Hepatocyte (in vitro differentiated cells): ENCODE measurements at places on chromosomes 6 and 20. TPM values are rescaled to one million over a fixed set of nuclear protein-coding genes. Genes with fewer than 3 reads are reported as not detected.

GRCh38 chr20:40582531-40582930 is 106.5 kb downstream of the MAFB start:
- no peaks in the 10 kb centered on the region for H3K4me1 ChIP-seq
- DNase-seq = peak; percentile 45
- no peaks in the 10 kb centered on the region for H3K36me3 ChIP-seq
- H3K4me3 ChIP-seq = no peak overlapping the region

GSTA1 gene
- total RNA-seq = 1,177 and 1,195 TPM in 2 replicates

TREM2 gene
- total RNA-seq = 2.5 and 2.8 TPM in 2 replicates

DNA sequence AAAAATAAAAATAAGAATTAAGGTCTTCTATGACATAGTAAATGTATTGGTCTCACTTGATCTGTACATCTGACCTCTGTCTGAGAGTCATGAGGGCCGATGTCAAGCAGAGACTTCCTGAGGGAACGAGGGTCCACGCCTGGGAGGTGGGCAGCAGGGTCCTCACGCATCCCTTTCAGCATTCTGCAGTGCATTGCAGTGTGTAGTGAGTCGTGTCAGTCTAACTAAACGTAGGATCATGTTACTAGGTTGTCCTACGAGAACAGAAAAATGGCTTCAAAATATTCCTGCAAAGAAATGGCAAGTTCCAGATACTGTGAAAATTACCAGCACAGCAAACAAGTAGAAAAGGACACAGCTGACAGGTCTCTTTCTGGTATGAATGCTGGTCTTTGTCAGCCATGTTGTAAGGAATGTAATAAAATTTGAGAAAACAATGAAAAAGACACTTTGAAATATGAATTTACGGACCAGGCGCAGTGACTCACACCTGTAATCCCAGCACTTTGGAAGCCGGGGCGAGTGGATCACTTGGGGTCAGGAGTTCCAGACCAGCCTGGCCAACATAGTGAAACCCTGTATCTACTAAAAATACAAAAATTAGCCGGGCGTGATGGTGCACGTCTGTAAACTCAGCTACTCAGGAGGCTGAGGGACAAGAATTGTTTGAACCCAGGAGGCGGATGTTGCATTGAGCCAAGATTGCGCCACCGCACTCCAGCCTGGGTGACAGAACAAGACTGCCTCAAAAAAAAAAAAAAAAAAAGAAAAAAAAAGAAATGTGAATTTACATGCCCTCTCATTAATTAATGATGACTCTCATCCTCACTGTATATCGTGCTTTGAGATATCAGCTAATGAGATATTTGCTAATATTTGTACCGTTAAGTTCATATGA is 2.4 kb upstream of the AHCY start:
- no peak overlapping the region for H3K27ac ChIP-seq
- peaks cover 22% of the 10 kb centered on the region for H3K4me1 ChIP-seq
- no peak for DNase-seq

GRCh38 chr20:41494451-41494850 is 123.7 kb downstream of the CHD6 start:
- no peak overlapping the region for H3K4me3 ChIP-seq
- DNase-seq = no peak
- H3K27me3 ChIP-seq = no peaks in the 10 kb centered on the region
- no peak overlapping the region for H3K27ac ChIP-seq
- peaks cover 17% of the 10 kb centered on the region for H3K4me1 ChIP-seq

DYNLT2 gene
- 2.9 and 4.0 TPM in 2 replicates for total RNA-seq

- H3K4me1 ChIP-seq = no peaks in the 10 kb centered on the region
- no peaks in the 10 kb centered on the region for H3K36me3 ChIP-seq
- H3K4me3 ChIP-seq = no peak overlapping the region
- H3K27ac ChIP-seq = no peak overlapping the region
- DNase-seq = no peak
Measured at GRCh38 chr6:109434456-109434855, 6.0 kb downstream of the PPIL6 start.

GRCh38 chr6:106997392-106998158 is 23.0 kb upstream of the CD24 start:
- H3K4me1 ChIP-seq = no peaks in the 10 kb centered on the region
- H3K27me3 ChIP-seq = no peaks in the 10 kb centered on the region
- peak overlapping the region; percentile 32 for H3K27ac ChIP-seq
- DNase-seq = peak; percentile 76
- H3K4me3 ChIP-seq = no peak overlapping the region

DNA sequence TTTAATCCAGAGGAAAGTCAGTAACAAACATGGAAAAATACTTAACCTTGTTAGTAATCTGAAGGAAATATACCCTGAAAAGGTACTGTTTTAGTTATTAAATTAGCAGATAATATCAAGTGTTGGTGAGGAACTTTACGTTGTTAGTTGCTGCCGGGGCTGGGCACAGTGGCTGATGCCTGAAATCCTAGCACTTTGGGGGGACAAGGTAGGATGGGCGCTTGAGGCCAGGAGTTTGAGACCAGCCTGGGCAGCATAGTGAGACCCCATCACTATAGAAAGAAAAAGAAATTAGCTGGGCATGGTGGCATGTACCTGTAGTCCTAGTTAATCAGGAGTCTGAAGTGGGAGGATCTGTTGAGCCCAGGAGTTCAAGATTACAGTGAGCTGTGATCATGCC is 72.7 kb upstream of the DYNLRB1 start:
- no peaks in the 10 kb centered on the region for H3K27me3 ChIP-seq
- H3K4me1 ChIP-seq = no peaks in the 10 kb centered on the region
- no peak for DNase-seq
- H3K36me3 ChIP-seq = no peaks in the 10 kb centered on the region
- H3K4me3 ChIP-seq = no peak overlapping the region

RHAG gene
- total RNA-seq = not detected in 2 replicates

GGTLC1 gene
- total RNA-seq = not detected in 2 replicates
